ENCODE measurements at places on chromosomes 6 and 20.

DNA sequence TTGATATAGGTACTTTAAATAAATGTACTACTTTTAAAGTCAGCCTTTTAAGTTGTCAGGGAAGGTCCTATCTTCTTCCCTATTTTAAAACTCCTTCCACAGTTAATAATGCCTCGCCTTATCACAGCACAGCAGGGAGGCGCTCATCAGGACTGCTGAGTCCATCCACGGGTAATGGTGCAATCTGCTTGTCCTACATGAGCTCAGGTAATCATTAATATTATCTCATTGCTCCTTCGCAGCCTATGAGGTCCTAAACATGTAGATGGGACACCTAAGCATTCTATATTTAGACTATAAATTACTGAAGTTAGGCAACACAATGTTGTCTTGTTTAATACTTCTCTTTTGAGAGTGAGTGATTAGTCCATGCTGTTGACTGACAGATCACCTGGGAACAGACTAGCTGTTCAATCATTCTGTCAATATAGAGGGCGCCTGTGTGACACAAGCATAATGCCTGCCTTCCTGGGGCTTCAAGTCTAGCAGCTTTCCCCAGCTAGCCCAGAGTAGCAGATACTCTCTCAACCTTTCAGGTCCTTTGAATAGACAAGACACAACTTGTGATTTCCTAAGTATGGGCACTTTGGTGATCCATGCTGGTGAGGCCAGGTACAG lies 91.0 kb downstream of the FYN start:
- no peak for DNase-seq

- no peak for DNase-seq
Observed at GRCh38 chr6:125839471-125839870, 48.7 kb downstream of the NCOA7 start.

- peak; percentile 38 for DNase-seq
Observed at GRCh38 chr20:5741089-5741488, 9.1 kb upstream of the SHLD1 start.

GRCh38 chr6:138349891-138350290 lies 27.8 kb upstream of the SMIM28 start:
- DNase-seq: peak; percentile 59

DNA sequence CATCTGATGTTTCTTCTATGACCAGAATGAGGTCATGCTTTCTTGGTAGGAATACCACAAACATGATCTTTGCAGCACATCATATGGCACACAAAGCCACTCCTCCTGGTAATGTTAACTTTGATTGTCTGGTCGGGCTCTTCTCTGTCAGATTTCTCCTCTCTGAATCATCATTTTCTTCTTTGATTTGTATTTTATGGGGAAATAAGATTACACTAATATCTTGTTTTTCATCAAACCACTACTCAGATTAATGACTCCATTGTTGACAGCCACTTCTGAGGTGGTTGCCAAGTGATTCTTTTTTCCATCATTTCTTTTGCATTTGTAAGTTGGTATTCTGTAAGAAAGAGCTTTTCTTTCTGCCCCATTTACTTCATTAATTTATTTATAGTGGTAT lies 29.5 kb downstream of the TRMT11 start:
- DNase-seq: peak; percentile 43

DNA sequence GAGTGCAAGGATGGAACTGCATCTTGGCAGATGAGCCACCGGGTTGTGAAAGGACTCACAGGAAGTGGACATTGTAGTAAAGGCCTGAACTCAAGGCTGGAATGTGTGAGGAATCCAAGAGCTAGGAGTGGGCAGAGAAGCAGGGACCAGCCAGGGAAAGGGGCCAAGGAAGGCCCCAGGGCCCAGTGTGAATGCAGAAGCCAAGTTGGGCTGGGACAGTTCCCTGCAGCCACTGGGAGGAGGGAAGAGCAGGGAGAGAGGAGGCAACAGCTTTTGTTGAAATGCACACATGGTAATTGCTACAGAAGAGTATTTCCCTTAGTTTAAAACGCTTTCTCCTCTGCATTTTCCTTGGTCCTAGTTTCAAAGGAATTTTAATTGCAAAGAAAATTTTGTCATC lies 34.6 kb downstream of the CDH22 start:
- DNase-seq: no peak

GRCh38 chr6:44800171-44800783 lies 412.8 kb downstream of the CDC5L start:
- DNase-seq: peak; percentile 77

DNA sequence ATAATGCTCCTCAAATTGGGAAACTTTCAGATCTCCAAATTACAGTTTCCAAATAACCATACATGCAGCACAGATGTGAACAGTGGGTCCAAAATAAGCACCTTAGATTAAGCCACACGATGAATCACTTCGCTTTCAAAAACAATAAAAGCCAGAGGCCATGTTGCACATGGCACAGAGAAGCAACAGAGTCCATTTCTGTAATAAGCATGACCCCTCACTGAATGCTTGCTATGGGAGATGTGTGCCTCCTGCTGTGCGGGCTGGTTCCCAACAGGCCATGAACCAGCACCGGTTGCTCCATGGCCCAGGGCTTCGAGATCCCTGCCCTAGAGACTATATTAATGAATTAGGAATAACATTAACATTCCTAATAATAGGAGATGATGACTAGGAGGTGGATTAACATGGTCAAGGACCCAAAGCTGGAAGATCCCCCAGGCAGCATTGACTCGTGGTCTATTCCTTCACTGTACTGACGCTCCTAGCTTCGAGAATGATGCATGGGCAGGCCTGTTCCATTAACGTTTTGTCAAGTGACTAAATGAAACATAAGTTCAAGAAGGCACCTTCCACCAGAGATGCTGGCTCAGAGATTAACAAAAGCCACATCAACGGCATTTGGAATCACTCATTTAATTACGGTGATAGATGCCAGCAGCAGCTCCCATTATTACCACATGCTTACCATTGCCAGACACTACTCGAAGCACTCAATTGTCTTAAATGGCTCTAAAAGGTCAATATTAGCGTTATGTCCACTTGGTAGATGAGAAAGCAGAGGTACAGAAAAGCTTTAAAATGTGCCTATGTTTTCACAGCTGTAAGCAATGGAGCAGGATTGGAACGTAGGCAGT lies 470.6 kb upstream of the AGPAT4 start:
- no peak for DNase-seq

- no peak for DNase-seq
Observed at GRCh38 chr6:45038226-45038625, 289.9 kb upstream of the RUNX2 start.

- no peak for DNase-seq
Observed at GRCh38 chr20:61941721-61942405, 123.8 kb downstream of the TAF4 start.

DNA sequence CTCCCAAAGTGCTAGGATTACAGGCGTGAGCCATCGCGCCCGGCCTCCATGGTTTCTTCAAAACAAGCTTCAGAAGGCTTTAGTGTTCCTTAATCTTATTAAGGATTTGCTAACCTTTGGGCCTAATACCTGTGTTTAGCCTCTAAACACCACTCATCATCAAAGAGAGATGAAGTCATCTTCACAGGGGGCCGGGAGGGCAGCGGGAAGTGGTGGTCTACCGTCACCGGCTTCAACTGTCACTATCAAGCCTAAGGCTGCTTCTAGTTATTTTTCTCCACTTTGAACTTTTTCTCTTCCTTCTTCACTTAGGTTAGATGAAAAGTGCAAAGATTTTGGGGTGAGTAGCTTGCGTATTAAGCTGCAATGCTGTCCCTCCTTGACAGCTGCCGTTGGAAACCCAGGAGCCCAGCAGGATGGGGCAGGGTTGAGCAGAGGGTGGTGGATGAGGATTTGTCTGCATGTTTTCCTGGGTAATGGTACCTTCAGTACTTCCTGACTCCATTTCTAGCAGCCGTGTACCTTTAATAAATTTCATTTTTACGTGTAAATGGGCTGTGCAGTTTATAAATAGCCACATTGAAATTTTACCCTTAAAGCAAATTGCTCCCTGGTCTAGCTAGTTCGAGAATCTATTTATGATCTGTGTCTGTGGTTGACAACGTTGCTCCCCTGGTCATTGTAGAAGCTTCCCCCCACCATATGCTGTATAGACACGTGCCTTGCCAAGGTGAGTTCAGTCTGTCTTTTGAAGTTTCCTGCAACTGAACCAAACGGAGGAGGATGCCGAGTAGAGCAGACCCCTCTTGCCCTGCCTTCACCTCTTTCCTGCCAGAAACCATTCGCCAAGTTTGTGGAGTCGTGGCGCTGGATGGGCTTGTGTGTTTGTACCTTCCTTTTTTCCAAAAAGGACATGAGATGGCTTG lies 64.8 kb downstream of the SYNJ2 start:
- DNase-seq: no peak

DNA sequence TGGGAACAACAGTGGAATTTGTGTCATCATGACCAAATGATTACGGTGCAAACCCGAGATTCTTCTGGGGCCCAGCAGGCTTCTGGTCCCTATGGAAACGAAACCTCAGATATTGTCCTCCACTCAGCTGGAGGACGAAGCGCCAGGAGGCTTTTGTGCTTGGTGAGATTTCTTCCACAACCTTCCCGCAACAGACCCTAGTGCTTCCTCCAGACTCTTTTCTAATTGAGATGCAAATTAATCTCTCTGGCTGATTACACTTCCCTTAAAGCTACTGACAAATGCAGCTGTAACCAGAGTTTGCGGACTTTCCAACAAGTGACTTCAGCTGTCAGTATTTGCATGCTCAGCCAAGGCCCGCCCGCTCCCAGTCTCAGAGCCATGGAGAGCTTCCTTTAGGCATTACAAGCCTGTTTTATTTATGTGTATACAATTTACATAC lies 96.0 kb downstream of the INSM1 start:
- peak; percentile 36 for DNase-seq

- no peak for DNase-seq
Observed at GRCh38 chr20:23631981-23632710, 5.6 kb downstream of the CST3 start.

GRCh38 chr6:50457351-50457750 lies 256.0 kb upstream of the TFAP2D start:
- no peak for DNase-seq

GRCh38 chr20:18188434-18188833 lies 50.8 kb downstream of the KAT14 start:
- no peak for DNase-seq

GRCh38 chr6:158760618-158761250 lies 58.4 kb downstream of the EZR start:
- DNase-seq: no peak

- DNase-seq: no peak
Observed at GRCh38 chr20:55437798-55438415, 567.4 kb downstream of the CBLN4 start.

GRCh38 chr20:41029150-41029901 lies 704 bp downstream of the TOP1 start:
- peak; percentile 26 for DNase-seq

DNA sequence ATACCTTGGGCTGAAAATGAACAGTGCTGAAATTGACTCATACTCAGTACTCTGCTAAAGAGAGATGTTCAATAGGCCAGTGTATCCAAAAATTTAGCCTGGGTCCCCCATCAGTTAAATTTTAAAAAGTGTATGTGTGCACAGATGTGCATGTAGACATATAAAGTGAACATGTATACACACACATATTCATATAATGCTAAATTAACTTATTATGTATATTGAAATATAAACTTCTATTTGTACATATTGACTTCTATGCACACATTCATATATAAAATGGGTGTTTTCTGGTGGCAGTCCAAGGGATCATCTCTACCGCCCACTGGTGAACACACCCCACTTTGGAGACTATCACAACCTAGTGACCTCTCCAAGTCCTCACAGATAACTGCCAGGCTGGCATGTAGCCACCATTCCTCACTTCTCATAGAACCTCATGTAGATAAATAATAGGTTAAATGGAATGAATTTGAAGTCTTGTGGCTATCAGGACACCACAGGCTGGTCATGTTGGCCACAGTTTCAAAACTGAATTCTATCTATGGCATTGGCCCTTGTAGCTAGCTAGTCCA lies 8.8 kb downstream of the SLC22A16 start:
- no peak for DNase-seq

GRCh38 chr6:150334790-150335783 lies 33.7 kb upstream of the IYD start:
- peak; percentile 75 for DNase-seq

Data from fibroblast of skin of scalp (primary cell).